Fibroblast of gingiva (primary cell): ENCODE measurements at places on chromosomes 3 and 15.

DNA sequence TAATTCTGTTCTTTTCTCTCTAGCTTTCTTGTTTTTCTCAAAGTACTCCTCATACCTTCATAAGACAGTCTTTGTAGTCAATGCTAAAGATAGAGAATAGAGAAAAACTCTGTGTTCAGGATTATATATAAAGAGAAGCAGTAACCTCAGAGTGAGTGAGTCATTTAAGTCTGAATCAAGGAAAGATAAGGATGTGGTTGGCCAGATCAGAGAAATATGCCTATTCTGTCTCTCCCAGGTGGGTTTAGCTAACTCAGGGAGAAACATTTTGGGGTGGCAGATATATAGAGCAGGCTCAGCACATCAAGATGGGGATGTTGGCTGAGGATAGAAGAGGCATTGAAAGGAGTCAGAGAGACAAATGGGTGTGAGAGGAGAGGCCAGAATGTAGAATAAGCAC, 31.4 kb downstream of the GTF2E1 start:
- DNase-seq: no peak

- DNase-seq: no peak
These were observed 565.6 kb upstream of the AGTR1 start for GRCh38 chr3:148131990-148132638.

DNA sequence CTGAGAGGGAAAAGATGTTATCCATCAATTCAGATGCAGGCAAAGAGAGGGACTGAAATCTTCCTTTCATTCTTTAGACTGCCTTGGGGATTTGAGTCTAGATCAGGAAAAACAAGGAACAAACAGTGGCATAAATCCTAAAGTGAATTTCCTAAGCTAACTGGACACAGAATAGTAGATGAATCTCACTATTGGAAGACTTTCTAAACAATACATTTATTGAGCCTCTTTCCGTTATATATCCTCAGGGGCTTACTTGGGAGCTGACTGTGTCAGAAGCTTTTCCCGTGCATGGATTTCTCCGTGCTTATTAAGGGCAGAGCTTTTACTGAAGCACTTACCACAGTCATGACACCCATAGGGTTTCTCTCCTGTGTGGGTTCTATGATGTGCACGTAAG, 10.0 kb downstream of the ZSCAN29 start:
- no peak for DNase-seq

DNA sequence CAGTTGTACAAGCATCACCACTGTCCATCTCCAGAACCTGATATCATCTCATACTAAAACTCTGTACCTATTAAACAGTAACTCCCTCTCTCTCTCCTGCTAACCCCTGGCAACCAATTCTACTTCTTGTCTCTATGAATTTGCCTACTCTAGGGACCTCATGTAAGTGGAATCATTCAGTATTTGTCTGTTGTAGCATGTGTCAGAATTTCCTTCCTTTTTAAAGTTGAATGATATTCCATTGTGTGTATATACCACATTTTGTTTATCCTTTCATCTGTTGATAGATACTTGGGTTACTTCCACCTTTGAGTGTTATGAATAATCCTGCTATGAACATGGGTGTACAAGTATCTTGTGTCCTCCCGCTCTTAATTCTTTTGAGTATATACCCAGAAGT, 16.6 kb downstream of the ZNF592 start:
- DNase-seq: no peak

DNA sequence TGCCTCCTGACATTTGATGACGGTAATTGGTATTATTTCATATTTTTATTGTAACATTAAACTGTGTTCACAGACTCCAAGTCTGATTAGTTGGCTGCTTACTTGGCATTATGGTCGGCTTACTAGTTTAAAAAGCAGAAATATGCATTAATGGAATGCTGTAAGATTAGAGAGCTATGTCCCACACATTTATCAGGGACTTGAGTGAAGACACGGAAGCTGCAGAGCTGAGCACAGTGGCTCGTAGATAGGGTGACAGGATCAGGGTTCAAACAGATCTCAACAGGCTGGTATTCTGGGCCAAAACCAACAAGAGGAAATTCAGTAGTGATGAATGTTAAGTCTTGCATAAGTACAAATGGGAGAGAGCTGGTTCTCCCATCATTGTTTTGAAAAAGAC, 113.8 kb downstream of the ADAMTSL3 start:
- no peak for DNase-seq

DNA sequence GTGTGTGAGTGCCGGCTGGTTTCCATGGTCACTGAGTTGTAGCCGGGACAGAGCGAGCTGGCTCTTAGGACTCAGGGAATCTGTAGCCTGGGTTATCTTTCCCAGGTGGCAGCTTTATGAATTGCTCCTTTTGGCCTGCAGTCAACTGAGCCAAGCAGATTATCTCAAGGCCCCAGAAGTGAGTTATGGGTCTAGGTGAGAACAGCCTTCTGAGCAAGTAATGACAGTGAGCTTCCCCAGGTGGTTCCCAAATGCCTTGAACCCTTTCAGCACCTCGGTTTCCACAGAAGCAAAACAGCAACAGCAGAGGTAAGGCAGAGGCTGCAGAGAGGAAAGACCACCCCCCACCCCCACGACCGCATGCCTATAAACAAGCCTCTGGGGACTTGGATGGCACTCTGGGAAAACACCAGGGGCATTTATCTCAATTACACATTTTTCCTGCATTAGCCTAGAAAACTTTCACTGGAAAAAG, 56.7 kb upstream of the DGKG start:
- no peak for DNase-seq

DNA sequence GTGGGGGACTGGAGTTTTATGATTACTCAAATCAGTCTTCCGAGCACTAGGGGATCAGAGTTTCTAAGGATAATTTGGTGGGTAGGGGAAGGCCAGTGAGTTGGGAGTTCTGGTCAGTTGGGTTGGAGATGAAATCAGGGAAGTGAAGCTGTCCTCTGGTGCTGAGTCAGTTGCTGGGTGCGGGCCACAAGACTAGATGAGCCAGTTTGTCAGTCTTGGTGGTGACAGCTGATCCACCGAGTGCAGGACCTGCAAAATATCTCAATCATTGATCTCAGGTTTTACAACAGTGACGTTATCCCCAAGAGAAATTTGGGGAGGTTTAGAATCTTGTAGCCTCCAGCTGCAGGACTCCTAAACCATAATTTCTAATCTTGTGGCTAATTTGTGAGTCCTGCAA, 249.4 kb downstream of the FAM43A start:
- DNase-seq: no peak

DNA sequence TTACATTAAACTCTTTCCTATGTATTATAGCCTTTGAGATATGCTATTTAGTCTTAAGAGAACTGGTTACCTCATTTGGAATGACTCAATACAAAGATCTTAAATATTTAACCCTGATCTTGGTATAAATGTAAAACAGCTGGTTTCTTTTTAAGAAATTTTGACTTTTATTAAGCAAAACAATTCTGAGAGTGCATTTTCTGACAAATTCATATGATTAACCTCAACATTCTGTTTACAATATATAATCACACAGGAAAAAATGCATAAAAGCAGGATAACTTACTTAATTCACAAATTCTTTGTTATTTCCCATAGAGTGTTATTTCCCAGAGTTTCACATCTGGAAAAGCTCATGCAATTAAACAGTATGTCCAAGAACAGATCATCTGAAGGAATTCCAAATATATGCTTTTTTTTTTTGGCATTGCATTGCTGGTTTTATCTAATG, 400.4 kb upstream of the THBS1 start:
- DNase-seq: peak; percentile 92

- DNase-seq: no peak
These were observed 2.5 kb downstream of the EPHB3 start for GRCh38 chr3:184563941-184564684.

DNA sequence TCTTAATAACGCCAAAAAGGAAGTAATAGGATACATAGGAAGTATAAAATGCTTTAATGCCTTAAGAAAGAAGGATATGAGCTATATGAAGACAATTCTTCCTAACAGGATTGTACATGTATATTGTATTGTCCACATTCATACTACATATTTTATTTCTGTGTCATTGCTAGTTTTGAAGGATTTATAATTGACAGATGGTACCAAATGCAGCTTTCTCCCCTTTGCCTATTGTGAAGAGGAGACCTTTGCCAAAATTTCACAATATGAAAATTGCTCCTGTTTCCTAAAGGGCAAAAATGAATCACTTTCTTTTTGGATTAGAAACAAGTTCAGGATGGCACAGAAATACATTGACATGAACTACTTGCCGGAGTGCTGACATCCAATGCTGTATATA, 34.8 kb upstream of the EOMES start:
- peak; percentile 51 for DNase-seq
